ENCODE measurements at places on chromosomes 16 and 17.
A peak's percentile ranks its signal among the peaks of the same experiment; 100 is the strongest.

GRCh38 chr16:24052329-24053098 lies 203.6 kb upstream of the CACNG3 start:
- no peak for ATAC-seq

DNA sequence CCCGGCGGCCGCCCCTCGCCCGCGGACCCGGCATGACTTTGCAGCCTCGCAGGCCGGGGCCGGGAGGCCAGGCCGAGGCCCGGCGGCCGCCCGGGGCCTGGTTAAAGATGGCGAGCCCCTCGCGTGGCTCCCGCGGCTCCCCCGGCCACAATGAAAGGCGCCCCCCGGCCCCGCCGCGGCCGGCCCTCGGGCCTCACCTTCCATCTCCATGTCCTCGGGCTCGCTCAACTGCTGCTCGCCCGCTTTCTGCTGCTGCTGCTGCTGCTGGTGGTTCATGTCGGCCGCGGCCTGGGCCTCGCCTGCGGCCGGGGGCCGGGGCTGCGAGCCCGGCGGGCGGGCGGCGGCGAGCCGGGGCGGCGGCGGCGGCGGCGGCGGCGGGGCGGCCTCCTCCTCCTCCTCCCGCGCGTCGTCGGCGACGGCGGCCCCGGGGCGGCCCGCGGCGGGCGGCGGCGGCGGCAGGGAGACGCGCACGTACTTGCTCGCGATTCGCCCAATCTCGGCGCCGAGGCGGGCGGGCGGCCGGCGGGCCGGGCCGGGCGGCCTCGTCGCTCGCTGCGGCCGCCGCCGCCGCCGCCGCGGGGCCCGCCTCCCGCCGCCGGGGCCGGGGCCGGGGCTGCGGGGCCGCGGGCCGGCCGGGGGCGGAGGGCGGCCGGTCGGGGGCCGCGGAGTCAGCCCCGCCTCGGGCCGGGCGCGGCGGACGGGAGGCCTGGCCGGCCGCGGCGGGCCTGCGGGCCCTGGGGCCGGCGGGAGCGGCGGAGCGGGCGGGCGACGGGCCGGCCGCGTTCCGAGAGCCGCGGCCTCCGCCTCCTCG lies 491 bp downstream of the USP7 start:
- ATAC-seq, result peak; percentile 0

DNA sequence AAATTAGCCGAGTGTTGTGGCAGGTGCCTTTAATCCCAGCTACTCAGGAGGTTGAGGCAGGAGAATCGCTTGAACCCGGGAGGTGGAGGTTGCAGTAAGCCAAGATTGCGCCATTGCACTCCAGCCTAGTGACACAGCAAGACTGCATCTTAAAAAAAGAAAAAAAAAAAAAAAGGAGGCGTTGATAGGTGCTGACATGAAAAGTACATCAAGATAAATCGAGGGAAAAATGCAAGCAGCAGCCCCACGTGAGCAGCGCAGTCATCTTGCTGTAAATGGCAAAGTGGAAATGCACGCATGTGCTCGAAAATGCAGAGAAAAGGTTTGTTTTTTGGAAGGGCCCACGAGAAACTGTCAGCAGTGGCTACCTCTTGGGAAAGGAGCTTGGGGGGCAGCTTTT lies 20.9 kb downstream of the MXRA7 start:
- no peak for ATAC-seq

GRCh38 chr17:18102640-18103039 lies 5.9 kb upstream of the MYO15A start:
- ATAC-seq, result no peak

DNA sequence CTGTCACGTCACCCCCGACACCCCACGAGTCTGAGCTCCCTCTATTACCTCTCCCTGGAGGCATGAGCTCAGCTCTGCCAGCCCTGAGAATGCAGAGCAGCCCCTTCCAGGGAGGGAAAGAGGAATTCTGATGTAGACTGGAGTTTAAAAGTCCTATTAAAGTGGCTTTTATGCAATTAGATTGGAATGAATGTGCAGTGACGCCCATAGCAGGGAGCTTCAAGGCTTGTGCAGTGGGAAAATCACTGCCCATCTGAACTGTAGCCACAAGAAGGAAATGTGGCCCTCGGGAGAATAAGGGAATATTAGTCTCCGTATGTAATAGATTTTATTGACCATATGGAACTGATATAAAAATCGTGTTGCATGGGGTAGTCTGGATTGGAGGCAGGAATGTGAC lies 66.9 kb downstream of the ZNF423 start:
- ATAC-seq, result no peak

GRCh38 chr17:11921296-11921695 lies 76.0 kb downstream of the ZNF18 start:
- no peak for ATAC-seq

DNA sequence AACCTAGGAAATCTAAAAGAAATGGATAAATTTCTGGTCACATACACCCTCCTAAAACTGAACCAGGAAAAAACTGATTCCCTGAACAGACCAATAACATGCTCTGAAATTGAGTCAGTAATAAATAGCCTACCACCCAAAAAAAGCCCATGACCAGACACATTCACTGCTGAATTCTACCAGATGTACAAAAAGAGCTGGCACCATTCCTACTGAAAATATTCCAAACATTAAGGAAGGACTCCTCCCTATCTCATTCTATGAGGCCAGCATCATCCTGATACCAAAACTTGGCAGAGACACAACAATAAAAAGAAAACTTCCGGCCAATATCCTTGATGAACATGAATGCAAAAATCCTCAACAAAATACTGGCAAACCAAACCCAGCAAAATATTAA lies 52.9 kb downstream of the TTC19 start:
- ATAC-seq, result no peak

GRCh38 chr17:43517161-43517560 lies 29.0 kb downstream of the ETV4 start:
- no peak for ATAC-seq

GRCh38 chr17:79154446-79154845 lies 79.8 kb downstream of the ENGASE start:
- no peak for ATAC-seq

DNA sequence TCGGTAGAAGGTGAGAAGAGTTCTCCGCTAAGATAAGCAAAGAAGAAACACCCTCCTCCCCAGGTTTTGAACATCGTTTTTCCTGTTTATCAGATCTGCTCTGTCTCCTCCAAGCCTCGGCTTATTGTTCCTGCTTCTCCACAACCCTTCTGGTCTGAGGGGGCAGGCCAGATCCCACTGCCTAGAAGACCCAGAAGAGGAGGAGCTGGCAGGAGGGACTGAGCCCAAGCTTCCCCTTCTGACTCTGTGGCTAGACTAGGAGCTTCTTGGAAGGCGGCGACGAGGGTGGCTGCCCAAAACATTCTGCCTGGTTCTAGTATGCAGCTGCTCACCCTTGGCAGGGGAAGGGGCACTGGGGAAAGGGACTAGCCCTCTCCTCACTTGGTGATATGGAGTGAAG lies 5.2 kb upstream of the HOXB5 start:
- no peak for ATAC-seq

- no peak for ATAC-seq
These were observed 6.7 kb upstream of the ABCA9 start for GRCh38 chr17:69067274-69068047.

- peak; percentile 87 for ATAC-seq
These were observed 73.3 kb upstream of the MTMR4 start for GRCh38 chr17:58587713-58588117.

DNA sequence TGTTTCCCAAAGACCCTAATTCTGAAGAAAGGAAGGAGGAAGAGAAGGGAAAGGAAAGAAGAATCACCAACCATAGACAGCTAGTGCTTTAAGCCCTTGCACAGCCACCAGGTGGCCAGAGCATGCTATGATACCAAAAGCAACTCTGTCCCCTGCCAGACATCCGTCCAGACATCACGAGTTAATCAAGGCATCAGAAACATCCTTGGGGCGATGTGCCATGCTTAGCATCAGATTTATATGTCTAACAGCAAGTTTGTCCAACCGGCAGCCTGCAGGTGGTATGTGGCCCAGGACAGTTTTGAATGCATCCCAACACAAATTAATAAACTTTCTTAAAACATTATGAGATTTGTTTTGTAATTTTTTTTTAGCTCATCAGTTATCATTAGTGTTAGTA lies 2.9 kb upstream of the CRYBA1 start:
- ATAC-seq, result no peak

DNA sequence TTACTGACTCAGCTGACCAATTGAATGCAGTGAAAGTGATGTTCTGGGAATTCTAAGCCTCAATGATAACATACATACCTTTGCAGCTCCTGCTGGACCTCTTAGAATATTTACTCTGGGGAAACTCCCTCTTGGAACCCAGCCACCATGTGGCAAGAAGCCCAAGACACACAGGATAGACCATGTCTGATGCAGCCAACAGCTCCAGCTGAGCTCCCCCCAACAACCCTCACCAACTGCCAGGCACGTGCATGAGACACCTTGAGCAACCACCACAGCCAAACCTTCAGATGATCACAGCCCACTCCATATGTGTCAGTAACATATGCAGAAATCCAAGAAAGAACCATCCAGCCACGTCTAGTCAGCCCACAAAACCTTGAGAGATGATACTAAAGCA lies 53.0 kb downstream of the XYLT1 start:
- ATAC-seq, result no peak

- no peak for ATAC-seq
These were observed 24.2 kb downstream of the ZNF652 start for GRCh38 chr17:49337884-49338283.

- no peak for ATAC-seq
These were observed 205.2 kb downstream of the SLC39A11 start for GRCh38 chr17:72887322-72887721.

DNA sequence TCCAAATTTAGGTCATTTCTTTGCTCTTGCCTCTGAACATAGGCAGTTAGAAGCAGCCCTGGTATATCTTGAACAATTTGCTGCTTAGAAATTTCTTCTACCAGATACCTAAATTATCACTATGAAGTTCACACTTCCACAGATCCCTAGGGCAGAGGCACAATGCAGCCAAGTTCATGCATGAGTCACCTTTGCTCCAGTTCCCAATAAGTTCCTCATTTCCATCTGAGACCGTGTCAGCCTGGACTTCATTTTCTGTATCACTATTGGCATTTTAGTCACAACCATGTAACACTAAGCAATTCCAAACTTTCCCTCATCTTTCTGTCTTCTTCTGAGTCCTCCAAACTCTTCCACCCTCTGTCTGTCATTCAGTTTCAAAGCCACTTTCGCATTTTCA lies 45.0 kb downstream of the KCNJ16 start:
- ATAC-seq, result no peak

- peak; percentile 49 for ATAC-seq
These were observed 19.4 kb downstream of the PLCG2 start for GRCh38 chr16:81798311-81799137.

GRCh38 chr17:50184611-50185398 lies 16.6 kb downstream of the COL1A1 start:
- no peak for ATAC-seq

DNA sequence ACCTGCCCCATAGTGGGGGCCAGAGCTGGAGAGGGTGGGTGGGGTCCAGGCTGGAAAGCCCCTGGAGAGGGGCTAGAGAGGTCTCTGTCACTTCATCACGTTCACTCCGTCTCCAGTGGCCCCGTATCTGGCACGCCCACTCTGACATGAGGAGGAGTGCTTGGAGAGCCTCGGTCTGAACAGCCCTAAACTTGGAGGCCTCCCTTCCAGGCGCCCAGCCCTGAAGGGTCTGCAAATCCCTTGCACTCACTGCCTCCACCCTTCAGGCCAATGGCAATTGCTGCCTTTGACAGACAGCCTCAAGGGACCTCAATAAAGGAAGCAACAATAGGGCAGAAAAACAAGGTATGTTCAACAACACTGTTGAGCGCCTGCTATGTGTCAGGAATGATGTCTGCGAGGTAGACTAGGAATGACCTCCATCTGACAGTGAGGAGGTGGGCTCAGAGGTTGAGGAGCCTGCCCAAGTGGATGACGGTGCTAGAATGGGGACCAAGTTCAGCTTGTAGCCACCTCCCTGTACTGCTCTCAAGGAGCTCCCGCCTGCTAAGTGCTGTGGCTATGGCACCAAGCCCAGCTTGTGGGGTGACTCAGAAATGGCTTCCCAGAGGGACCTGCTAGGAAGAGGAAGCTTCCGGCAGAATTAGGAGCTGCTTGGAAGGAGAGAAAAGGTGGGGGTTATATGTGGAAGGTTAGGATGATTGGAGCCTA lies 2.9 kb upstream of the EPX start:
- no peak for ATAC-seq

GRCh38 chr16:75590920-75591843 lies 25.0 kb downstream of the GABARAPL2 start:
- ATAC-seq, result no peak

DNA sequence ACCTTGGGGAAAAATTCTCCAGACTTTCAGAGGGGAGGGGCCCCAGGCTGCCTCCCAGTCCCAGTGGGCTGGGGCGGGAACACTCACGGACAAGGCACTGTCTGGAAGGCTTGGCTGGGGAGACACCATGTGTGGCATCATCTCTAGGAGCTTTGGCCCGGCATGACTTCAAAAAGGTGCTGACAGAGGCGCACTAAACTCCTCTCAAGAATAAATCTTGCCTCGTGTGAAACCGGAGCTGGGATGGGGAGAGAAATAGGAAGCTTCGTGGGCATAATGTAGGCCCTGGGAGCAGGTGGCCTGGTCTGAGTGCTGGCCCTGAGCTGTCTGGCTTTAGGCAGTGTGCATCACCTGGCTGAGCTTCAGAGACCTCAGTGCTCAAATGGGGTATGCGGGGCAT lies 5.7 kb downstream of the WSCD1 start:
- no peak for ATAC-seq

DNA sequence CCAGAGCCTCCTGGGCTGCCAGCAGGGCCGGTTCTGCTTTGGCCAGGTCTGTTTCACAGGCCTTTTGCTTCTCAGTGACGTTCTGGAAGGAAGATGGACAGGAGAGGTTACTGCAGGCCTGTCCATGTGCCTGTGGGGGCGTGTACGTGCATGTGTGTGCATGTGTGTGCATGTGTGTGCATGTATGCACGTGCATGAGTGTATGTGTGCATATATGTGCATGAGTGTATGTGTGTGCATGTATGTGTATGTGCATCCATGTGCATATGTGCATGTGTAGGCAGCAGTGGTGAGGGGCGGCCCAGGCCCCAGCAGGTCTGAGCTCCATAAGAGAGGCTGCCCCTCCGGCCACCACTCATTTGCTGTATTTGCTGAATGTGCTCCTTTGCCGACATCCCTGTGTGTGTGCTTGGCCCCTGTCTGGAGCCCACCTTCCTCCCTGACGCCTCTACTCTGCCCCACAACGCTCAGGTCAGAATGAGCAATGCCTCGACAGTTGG lies 81.8 kb downstream of the PGS1 start:
- no peak for ATAC-seq

DNA sequence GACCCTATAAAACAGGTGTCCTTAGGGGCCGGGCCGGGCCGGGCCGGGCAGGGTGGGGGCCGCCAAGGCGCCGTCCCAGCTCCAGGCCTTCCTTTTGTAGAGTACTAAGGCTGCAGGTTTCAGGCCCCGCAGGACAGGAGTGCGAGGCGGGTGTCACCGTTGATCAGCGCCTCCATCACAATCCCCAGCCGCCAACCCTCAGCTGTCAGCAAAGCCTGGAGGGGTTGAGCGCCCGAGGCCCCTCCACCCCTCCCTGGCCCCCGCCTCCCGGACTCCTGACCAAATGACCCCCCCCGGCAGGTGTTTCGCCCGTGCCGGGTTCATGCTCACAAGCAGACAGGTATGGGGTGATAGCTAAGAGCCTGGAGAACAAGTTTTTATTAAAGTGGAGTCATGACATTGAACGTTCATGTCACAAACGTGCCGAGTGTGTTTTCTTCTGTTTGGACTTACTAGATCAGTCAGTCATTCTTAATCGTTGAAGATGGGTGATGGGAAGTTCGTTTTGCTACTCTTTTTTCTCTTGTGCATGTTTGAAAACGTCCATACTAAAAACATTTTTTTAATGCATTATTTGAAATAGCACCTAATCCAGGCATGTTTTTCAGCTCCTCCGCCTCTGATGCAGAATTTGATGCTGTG lies 534 bp downstream of the ARL2BP start:
- no peak for ATAC-seq

All from activated CD4-positive, CD25-positive, alpha-beta regulatory T cell treated with anti-CD3 and anti-CD28 coated beads, Interleukin-2, amount 50 U/mL, for 24 hours (primary cell).